NCI-H187 treated with DMSO at 0.1 percent for 48 hours (cell line): ENCODE measurements at places on chromosomes 13 and 19.

GRCh38 chr13:36715841-36716240 is 42.0 kb downstream of the SERTM1 start:
- DNase-seq, result no peak

- DNase-seq, result no peak
These were observed 48.4 kb downstream of the WASF3 start for GRCh38 chr13:26605845-26606244.

GRCh38 chr19:35773020-35773806 is 2.2 kb upstream of the ARHGAP33 start:
- no peak for DNase-seq

- DNase-seq, result no peak
These were observed 63.3 kb downstream of the DCLK1 start for GRCh38 chr13:36067746-36068381.

- DNase-seq, result no peak
These were observed 112.6 kb downstream of the STARD13 start for GRCh38 chr13:33172911-33173310.

GRCh38 chr13:90906554-90906953 is 440.9 kb upstream of the MIR17HG start:
- DNase-seq, result no peak

DNA sequence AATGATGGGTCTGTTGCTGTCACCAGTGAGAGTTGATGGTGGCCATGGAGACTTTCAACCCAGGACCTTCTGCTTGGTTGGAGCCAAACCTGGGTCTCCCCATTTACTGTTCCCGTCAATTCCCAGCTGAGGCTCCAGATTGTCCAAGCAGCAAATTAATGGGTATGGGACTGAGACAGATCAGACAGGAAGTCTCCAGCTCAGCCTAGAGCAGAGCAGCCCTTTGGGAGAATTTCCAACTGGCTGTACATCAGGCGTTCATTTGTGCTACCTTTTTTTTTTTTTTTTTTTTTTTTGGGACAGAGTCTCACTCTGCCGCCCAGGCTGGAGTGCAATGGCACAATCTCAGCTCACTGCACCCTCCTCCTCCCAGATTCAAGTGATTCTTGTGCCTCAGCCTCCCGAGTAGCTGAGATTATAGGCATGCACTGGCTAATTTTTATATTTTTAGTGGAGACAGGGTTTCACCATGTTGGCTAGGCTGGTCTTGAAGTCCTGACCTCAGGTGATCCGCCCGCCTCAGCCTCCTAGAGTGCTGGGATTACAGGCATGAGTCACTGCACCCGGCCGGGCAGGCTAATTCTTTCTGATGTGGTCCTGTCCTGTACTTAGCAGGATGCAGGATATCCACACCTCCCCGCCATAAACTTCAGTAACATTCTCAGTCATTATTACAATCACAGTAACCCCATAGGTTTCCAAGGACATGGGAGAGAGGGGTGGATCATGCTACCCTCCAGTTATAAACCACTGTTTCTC is 9.3 kb downstream of the MAP3K10 start:
- no peak for DNase-seq

DNA sequence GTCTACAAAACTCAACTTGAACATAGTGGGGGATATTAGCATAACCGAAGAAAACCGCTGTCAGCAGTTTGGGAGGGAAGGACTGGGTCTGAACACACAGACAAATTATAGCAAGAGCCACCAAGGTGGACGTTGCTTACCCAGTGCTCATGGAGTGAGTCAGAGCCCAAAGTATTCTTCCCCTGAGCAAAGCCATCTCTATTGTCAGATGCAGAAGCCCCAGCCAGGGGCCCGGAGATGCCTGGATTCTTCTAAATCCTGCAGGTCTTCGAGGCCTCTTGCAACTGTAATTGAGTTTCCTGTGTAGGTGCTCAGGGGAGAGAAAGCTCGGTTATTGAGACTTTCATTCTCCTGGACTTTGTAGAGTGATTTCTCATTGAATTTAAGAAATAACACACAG is 384.5 kb downstream of the IRS2 start:
- DNase-seq, result no peak
